Caki2 (cell line): ENCODE measurements at places on chromosomes 1 and 21. TPM values are rescaled to one million over a fixed set of nuclear protein-coding genes. Genes with fewer than 3 reads are reported as not detected.

DNA sequence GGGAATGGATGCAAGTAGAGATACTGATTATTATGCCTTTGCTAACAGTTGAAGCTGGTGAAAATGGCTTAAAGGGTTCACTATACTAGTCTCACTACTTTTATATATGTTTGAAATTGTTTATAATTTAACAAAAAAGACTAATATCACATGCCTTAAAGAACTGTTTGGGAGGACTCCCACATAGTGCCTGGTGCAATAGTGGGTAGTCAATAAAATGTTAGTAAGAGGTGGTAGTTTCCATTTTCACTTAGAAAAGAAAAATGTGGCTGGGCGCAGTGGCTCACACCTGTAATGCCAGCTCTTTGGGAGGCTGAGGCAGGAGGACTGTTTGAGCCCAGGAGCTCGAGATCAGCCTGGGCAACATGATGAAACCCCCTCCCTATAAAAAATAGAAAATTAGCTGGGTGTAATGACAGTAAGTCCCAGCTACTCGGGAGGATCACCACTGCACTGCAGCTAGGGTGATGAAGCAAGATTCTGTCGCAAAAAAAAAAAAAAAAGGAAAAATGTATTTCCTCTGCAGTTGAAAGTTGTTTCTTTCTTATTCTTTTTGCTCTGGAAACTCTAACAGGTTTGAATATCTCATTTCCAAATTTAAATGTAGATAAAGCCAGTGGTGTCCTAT is 24.5 kb downstream of the C21orf91 start:
- no peak for DNase-seq

DNA sequence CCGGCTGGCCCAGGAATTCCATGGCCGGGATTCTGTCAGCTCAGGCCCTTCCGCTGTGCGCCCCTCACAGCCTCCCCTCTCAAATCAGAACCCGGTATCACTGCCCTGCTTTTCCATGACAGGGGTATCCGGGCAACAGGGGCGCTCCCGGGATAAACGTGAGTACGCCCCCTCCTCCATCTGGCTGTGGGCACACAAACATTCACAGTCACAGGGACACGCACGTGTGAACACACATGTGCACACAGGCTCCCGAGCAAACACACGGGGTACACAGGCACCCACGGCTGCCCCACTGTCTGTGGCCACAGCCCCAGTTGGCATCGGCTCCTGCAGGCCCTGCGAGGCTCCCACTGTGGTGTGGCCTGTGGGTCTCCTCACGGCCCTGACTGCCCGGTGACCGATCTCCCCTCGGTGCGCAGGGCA is 16.7 kb downstream of the COL6A1 start:
- no peak for DNase-seq

- no peak for DNase-seq
These were observed 6.9 kb upstream of the EFNA3 start for GRCh38 chr1:155071701-155072100.

DNA sequence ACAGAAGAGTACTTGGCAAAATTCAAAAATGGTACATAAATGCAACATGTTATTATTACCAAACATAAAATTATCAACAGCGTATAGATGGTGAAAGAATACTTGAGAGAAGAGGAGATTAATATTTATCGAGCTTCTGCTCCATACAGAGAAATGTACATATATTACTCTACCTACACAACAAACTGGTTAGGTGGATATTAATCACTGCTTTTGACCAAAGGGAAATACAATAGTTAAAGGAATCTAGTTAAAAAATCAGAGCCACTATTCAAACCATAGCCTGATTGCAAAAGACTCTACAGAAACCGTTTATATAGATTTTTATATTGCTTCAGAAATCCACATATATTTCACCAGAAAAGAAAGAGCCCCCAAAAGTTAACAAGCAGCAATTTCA is 379.3 kb upstream of the PRMT6 start:
- no peak for DNase-seq

DNA sequence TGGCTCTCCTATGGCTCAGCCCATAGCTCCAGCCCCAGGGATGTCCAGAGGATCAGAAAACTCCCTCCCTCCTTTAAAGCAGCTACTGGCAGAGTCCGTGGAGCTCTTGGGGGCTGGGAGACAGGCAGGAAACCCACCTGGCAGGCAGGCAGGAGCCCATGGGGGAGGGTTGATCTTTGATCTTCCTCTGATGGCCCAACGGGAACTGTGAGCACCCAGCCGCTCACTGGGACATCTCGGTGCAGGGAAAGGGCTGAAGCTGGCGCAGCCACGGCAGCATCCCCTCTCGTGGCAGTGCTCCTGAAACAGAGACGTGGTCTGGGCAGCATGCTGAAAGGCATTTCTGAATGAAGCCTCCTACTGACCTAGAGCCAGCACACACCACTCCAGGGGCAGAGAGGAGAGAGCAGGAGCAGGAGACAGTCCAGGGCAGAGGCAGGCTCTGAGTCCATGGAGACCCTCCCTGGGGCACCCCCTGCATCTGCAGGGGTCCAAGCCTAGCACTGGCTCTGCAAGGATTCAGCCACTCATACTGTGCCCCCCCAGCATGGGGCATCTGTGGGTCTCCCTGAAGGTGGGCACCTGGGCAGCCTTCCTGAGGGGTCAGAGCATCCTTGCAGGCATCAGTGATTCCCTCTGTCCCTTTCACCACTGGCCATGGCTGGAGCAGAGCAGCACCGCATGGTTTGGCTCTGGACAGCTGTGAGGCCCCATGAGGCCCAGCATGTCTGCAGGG is 4.9 kb upstream of the SLX9 start:
- no peak for DNase-seq

DNA sequence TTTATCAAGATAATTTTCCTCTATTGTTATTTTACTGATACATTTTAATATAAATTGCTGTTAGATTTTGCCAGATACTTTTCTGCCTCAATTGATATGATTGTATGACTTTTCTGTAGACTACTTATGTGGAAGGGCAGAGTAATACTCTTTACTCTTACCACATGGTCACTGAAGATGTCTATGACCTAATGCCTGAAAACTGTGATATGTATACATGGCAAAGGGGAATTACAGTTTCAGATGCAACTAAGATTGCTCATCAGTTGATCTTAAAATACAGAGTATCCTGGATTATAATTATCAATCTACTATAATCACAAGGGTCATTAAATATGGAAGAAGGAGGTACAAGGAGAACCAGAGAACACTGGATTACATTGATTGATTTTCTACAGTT is 1528.0 kb downstream of the BRINP3 start:
- DNase-seq = no peak

DNA sequence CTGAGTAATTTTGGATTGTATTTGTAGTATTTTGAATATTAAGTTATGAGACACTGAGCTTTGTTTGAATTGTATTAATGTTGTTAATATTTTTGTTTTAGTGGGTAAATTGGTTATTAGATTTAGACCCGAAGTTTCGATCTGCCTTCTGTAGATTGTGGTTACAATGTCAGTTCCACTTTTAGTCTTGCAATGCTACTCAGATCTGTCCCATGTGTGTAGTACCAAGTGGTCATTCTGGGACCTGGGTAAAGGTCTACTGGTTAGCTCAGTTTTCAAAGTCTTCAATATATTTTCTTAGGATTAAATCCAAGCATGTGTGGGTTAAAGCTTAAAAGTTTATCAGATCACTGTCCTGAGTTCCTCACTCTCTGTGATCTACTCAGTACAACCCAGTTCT is 346.5 kb upstream of the PROX1 start:
- DNase-seq = no peak

- no peak for DNase-seq
These were observed 12.2 kb downstream of the ADSS2 start for GRCh38 chr1:244439391-244440032.

The ZNF648 gene
- not detected in 2 replicates for total RNA-seq

DNA sequence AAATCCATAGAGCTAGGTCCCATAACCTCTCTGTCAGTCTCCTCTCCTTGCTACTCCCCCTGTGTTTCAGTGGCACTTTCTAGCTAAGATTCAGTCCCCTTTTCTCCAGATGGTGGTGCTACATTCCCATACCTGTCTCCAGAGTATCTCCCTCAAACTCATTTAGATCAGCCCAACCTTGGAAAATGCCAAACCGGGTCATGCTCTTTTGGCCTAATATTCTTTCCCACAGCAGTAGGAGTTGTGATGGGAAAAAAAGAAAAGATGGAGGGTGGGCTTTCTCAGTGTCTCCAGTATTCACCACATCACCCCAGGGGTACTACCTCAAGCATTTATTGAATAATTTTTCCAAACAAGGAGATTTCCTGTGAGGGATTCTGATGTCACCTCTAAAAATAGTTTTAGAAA is 3.2 kb upstream of the RXFP4 start:
- DNase-seq = peak; percentile 65

DNA sequence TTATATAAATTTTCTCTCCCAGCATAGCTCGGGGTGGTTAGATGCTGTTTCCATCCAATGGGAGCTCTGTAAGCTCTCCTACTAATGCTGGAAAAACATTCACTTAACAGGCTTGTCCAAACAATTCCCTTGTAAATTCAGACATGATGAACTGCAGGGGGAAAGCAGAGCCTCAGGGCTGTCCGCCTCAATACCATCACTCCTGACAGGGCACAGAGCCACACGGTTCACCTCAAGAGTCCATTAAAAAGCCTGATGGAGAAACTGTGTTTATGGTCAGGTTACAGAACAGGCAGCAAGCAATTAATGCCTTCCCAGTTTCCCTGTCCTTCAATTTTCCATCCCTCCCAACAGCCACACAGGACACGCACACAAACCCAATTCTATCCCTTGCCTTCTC is 171.0 kb downstream of the BRINP2 start:
- DNase-seq = no peak

The ARHGAP30 gene
- total RNA-seq = not detected in 2 replicates

DNA sequence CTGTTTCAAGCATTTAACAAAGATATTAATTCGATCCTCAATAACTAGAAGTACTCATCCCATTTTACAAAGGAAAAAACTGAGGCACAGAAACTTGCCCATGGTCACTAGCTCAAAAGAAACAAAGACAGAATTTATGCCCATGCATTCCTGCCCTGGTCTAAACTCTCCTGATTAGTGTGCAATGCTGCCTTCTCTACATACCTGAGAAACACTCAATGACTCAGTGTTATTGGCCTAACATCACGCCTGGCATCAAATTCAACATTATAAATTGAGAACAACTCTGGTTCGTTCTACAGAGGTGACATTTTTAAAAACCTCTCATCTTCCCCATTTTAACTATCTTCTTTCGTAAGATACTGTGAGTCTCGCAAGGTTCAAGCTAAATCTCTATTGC is 5.2 kb downstream of the APP start:
- peak; percentile 54 for DNase-seq

- no peak for DNase-seq
These were observed 7.4 kb upstream of the DDOST start for GRCh38 chr1:20668581-20668980.

- peak; percentile 18 for DNase-seq
These were observed 1337.8 kb downstream of the AMY1C start for GRCh38 chr1:105087506-105087905.

DNA sequence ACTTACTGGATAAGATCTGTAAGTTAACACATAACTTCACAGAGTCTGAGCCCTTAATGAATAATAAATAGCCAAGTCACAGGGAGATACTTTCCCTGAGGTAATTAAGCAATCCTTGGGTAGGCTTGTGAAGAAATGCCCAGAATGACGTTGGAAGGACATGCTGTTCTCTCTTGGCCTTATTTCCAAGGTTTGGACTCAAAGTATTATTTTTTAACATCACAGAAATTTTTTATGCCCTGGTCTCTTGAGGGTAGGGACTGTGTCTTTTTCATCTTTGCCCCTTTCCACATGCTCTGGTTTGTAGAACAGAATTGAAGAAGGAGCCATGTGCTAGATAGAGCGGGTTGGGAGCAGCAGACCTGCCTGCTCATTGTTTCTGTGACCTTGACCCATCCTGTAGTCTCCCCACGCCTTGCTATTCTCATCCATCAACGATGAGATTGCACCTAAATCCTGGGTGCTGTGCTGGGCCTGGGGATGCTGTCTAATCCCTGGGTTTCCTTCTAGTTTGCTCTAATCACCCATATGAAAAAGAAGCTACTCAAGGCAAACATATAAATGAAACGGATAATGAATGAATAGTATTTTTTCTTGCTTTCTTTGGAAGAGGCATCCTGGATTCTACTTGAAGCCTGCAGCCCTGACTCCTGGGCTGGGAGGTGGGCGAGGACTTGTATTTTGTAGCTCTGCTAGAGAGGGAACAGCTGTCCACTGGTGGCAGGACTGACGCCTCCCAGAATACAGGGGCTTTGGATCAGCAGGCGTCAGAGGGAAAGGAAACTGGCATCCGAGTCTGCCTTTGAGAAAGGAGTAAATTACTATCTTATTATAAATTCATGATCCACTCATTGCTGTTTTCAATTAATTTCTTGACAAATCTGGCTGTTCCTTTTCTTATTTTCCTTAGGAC is 17.5 kb upstream of the LAMTOR5 start:
- DNase-seq = no peak

DNA sequence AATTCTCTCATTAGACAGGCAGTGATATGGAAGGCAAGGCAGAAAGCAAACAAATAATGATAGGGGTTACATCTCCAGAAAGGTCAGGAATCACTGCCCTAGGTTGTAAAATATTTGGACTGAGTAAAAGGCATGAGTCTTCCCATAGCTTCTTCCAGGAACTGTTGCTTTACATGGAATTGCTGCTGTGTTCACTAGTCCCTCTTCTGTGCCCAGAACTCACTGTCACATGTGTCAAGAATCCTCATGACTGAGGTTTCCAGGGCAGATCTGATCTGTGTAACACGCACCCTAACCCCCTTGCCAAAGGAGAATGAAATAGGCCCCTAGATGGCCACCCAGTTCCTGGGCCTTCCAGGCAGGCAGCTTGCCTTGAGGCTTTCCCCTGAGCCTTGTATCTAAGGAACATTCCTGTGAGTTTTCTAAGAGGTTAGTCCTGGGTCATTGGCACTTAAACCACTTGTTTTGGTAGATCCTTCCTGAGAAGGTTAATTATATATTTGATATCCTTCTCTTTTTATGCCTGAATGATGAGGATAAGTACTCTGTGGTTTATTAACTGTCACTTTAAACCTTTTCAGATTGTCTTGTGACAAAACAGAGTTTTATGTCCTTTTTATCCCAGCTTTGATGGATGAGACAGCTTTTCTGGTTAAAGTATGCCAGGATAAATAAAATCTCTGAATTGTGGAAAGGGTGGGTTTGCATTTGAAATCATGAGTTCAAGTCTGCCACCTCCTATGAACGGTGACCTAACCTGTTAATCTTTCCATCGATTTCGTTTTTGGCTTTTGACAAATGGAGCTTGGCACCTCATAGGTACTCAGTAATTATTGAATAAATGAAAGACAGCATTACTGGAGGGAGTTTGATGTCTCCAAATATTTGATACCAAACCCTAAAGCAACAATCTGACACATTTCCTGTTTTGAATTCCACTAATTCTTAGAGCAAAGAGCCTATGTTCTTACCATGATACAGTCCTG is 163.3 kb downstream of the DHRS3 start:
- peak; percentile 99 for DNase-seq

- no peak for DNase-seq
These were observed 21.5 kb upstream of the SDC3 start for GRCh38 chr1:30929944-30930525.

- DNase-seq = peak; percentile 26
These were observed 477.6 kb downstream of the NPHP4 start for GRCh38 chr1:5514527-5515183.

The PGM1 gene
- 57.6 and 70.7 TPM in 2 replicates for total RNA-seq
